ENCODE measurements at places on chromosomes 1 and 21.

DNA sequence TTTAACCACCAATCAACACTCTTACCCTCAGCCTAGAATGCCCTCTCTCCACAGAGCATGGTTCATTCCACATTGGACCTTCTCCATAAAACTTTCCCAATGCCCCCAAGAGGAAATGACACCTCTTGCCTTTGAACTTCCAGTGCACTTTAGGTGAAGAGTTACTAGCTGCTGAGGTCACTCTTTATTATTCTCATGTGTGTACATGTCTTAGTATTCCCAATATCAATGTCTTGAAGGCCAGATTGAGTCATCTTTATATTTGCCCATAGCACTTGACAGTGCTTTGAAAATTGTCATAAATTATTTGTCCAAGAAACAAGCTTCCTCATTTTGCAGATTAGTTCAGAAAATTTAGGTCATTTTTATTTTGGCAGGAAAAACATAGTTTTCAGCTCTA is 8.1 kb upstream of the DNASE2B start:
- DNase-seq: no peak

DNA sequence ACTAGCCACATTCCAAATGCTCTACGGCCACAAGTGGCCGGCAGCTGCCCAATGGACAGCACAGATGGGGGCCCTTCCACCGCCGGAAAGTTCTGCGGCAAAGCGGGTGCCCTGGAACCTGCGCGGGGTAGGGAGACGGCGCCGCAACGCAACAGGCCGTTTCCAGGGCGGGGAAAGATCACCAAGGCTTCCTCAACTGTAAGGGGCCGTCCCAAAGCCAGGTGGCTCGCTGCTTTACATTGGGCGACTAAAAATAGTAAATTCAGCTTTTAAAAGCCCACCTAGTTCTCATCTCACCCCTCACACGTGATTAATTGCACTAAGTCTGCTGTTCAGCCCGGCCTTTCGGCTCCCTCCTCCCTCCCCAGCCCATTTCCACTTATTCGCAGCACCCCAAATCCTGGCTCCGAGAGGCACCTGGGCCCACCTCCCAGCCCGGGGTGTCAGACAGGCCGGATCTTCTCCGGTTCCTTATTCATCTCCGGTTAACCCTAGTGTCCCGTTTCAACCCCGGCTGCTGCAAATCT is 643 bp downstream of the CFAP298 start:
- DNase-seq: no peak

GRCh38 chr1:148373192-148373925 is 109.7 kb downstream of the PPIAL4G start:
- no peak for DNase-seq

DNA sequence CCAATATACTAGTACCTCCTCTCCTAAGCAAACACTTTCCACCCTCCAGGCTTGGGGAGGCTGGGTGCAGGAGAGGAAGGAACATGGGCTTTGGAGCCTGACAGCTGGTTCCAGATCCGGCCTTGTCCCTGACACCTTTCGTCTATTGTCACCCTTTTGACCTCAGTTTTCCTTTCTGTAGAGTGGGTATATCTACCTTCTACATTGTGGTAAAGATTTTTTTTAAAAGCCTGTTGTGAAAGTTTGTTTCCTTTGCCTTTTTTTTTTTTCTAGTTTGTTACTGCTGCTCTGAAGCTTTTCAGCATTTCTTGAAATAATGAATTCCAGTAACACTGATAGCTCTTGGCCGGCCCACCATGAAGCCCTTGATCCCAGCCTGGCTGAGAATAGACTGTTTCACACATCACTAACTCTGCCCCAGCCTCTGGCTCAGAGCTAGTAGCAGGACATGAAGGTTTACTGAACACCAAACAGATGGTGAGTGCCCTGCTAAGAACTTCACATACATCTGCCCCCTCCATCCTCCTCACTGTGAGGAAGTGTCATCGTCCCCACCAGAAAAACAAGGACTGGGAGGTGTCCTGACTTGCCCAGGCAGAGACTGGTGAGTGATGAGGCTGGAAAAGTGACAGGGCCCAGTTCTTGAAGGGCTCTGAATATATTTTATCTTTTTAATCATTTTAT is 33.0 kb upstream of the ID3 start:
- DNase-seq: no peak
